LHCN-M2 (cell line): ENCODE measurements at places on chromosomes 16 and 17.

- DNase-seq, result peak; percentile 42
Measured at GRCh38 chr17:40536295-40537171, 28.7 kb downstream of the CCR7 start.

GRCh38 chr17:38444151-38444550, 15.9 kb downstream of the ARHGAP23 start:
- DNase-seq, result peak; percentile 42

DNA sequence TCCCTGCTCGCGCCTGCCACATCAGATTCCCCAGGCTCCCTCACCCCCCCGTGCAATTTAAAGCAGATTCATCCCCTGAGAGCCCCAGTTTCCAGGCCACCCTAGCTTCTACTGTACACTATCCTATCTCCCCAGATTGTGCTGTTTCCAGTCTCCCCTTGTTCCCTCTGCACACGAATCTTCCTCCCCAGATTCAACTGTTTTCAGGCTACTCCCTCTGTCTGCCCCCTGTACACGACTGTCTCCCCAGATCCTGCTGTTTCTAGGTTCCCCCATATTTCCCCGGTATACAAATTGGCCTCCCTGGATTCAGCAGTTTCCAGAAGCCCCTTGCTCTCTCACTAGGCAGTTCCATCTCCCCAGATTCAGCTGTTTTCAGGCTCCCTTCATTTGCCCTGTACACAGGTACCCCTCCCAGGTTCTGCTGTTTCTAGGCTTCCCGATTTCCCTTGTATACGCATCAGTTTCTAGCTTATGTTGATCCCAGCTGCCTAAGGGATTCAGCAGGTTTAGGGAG, 22.9 kb downstream of the COPZ2 start:
- DNase-seq, result no peak

DNA sequence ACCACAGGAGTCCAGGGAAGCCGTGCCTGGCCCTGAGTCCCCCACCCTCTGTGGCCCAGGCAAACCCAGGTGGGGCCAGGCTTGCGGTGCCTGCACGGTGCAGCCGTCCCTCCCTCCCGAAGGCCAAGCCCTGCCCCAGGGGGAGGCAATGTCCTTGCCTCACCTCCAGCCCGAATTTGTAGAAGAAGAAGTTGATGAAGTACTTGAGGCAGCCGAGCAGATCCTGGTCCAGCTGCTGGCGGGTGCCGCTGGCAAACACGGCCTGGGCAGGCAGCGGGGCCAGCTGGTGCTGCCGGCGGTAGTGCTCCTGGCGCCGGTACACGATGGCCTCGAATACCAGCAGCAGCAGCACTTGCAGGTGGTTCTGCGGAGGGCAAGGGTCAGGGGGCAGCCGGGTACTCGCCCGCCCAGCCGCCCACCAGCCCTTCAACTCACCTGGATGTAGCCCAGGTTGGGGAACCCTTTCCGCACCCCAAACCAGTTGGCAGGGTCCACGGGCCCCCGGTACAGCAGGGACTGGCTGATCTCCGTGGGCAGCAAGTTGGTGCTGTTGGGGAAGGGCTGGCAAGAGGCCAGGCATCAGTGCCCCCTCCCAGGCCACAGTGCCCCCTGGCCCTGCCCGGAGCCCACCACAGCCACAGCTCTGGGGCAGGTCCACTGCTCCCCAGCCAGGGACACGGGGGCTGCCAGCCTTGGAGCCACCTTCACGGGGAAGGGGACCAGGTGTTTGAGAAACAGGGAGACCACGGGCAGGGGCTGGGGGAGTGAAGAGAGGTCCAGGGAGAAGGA, 26.1 kb downstream of the CTU2 start:
- no peak for DNase-seq

GRCh38 chr17:49596613-49597244, 21.1 kb downstream of the NXPH3 start:
- DNase-seq, result no peak

- no peak for DNase-seq
Measured at GRCh38 chr17:73227379-73227778, 34.3 kb downstream of the CPSF4L start.

DNA sequence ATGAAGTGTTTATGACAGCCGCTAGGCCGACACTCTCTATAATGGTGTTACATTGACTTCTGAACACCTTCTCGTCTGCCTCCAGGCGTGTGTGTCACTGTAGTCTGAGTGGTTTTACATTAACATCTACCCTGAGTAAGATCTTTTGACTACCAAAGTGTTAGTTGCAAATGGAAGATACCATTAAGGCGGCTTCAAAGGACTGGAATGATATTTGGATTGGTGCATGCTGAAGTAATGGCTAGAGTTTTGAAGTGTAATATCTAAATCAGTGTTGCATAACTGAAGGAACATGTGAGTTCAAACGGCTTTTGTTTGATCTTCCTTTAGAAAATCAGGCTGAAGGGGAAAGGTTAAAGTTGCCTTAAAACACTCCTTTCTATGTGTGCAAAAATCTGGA, 52.2 kb downstream of the BCAS3 start:
- peak; percentile 15 for DNase-seq

- no peak for DNase-seq
Measured at GRCh38 chr17:27240086-27240801, 53.7 kb upstream of the WSB1 start.

GRCh38 chr17:63997341-63998048, 656 bp upstream of the PRR29 start:
- DNase-seq, result no peak

- DNase-seq, result peak; percentile 12
Measured at GRCh38 chr16:47262938-47263337, 119.2 kb upstream of the NETO2 start.

DNA sequence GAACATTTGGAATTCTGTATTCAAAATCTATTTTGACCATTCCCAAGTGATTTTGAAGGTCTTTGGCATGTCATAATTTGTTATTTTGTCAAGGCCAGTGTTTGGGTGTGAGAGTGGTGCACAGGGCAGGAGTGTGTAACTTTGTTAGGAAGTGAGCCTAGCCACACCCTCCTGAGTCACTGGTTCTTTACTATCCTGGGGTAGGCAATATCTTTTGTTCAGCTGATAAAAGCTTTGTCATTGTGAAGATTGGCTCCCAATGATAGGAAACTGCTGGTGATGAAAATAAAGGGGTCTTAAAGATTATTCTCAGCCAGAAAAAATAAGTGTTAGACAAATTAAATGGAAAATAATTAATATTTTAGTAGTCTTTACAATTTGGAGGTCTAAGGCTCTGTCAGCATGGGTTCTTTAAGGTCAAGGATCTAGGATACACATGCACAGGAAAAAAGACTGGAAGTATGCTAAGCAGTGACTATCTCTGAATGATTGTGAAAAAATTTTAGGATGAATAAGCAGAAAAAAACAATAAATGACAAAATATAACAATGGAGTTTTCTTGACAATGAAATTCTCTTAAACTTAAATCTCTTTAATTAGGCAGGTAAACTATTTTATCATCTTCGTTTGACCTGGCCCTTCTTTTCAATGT, 5.1 kb downstream of the UBN1 start:
- DNase-seq, result peak; percentile 37

- peak; percentile 83 for DNase-seq
Measured at GRCh38 chr17:45149037-45149668, 878 bp downstream of the HEXIM1 start.

GRCh38 chr17:30113213-30113612, 3.4 kb upstream of the NSRP1 start:
- peak; percentile 49 for DNase-seq

DNA sequence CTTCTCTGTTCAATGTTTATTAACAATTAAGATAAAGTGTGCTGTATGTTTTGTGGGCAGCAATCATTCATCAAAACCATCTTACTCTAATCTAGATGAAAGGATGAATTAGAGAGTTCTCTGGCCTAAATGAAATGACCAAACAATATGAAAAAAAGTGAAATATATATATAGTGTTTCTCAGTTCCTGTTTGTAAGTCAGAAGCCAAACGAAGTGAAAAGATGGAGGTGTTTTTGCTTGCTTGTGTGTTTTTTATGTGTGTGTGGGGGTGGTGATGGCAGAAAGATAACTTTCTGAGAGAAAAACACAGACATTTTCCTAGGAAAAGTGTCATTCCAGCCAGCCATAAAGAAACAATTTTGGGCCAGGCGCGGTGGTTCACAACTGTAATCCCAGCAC, 138.6 kb downstream of the CDH8 start:
- no peak for DNase-seq

- DNase-seq, result no peak
Measured at GRCh38 chr17:80168371-80168770, 1.5 kb upstream of the CARD14 start.

DNA sequence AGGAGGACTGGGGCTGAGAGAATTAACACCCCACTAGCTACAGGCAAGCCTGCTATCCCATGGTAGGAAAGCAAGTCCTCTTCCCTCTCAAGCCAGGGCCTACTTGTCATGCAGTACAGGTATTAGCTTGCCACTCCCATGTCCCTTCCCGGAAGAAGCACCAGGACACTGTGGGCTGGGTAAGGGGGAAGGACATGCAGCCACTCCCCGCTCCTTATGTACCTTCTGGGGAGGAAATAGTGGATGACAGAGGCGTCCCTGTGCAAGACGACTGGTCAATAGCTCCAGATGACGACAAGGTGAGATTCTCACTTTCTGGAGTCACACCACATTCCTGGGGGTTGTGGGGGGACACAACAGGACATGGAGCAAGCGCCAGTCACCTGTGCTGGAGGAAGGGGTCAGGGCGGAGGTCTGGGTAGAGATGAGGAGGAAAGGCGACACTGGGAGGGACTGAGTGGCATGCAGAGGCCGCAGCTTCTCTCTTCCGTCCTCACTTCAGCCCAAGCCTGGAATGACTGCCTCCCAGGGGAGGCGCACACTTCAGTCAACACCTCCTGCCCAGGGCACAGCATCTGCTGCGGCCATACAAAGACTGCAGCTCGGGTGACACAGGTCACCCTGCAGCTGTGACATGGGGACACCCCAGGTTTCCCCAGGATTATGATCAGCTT, 15.1 kb upstream of the FOXJ1 start:
- DNase-seq, result no peak

GRCh38 chr16:82460766-82461165, 166.0 kb upstream of the CDH13 start:
- DNase-seq, result no peak

DNA sequence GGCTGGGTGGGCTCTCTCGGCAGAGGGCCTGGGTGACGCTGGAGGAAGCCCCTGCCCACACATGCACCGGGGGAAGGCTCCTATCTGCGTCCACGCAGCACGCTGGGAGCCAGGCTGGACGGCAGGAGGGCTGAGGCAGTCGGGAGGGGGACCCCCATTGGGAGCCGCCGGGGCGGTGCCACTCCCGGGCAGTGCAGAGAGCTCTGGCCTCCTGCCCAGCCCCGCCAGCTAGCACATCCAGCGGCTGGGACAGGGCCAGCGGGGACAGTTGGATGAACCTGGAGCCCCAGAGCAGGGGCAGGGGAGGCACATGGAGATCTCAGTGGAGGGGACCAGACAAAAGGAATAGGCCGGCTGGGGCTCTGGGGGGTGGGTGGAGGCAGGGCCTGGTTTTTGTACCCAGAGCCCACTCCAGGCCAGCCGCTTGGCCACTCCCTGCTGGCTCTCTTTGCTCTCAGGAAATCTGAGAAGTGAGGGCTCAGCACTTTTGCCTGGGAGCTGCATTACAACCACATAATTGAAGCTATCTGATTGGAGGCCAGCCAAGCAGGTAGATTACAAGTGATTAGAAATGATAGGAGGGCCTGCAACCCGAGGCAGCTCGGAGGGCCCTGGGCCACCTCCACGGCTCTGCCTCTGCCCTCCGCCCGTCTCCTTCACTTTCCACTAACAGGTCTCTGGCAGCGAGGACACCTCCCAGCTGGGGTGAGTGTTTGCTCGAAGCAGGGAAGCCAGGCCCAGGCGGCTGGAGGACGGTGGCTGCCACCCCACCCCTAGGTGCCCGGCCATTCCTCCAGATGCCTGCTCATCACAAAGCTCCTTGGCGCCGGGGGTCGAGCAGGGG, 40.1 kb downstream of the ENGASE start:
- no peak for DNase-seq

- no peak for DNase-seq
Measured at GRCh38 chr16:52254746-52255145, 292.2 kb downstream of the TOX3 start.

- no peak for DNase-seq
Measured at GRCh38 chr17:80352991-80353665, 61.8 kb upstream of the ENDOV start.

DNA sequence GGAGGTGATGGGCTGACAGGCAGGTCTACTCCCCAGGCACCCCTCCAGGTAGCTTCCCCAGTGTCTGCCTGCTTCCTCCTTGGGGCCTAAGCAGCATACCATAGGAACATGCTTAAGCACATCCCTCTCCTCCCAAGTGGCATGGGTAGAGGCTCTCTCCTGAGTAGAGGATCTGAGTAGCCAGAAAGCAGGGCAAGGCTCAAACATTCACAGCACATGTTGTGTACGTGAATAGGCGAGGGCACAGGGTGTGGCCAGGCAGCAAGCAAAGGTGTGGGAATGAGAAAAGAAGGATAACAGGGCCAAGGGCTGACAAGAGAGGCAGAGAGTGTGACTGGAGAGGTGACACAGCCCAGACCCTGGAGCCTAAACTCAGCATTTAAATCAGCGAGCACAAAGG, 29.7 kb upstream of the GFOD2 start:
- no peak for DNase-seq
